Stimulated activated CD4-positive, alpha-beta T cell treated with anti-CD3 and anti-CD28 coated beads, TNF-alpha, amount 100 ng/mL, for 24 hours (primary cell): ENCODE measurements at places on chromosomes 4 and X.

- DNase-seq, result no peak
Measured at GRCh38 chr4:145859426-145859825, 79.2 kb downstream of the ZNF827 start.

GRCh38 chrX:84611843-84612636 lies 109.8 kb upstream of the HDX start:
- no peak for DNase-seq

DNA sequence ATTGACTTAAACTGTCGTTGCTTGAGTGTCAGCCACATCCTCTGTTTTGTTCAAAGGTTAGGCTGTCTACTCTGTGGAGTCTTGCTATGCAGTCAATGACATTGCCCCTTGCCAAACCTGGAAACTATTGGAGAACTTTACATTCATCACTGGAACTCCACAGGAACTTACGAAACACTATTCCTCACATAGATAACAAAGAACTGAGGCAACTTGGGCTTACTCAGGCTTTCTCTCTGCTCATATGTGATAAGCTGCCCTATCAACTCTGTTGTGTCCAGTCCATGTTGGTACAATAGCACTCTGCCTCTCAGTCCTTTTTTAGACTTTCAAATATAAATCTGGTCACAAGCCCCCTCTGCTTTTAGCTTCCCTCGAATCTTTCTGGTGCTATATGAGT lies 9.4 kb downstream of the NPY5R start:
- no peak for DNase-seq

DNA sequence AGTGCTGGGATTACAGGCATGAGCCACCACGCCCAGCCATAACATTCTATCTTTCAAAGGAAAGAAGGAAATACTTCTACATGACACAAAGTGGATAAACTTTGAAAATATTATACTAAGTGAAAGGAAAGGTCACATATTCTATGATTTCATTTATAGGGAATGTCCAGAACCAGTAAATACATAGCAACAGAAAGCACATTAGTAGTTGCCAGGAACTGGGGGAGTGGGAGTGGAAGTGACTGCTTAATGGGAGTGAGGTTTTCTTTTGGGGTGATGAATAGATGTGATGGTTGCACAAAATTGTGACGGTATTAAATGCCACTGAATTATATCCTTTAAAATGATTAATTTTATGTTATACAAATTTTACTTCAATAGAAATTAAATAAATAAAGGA lies 95.7 kb upstream of the IL15 start:
- no peak for DNase-seq

- no peak for DNase-seq
Measured at GRCh38 chr4:181970366-181970765, 272.8 kb upstream of the TENM3 start.

DNA sequence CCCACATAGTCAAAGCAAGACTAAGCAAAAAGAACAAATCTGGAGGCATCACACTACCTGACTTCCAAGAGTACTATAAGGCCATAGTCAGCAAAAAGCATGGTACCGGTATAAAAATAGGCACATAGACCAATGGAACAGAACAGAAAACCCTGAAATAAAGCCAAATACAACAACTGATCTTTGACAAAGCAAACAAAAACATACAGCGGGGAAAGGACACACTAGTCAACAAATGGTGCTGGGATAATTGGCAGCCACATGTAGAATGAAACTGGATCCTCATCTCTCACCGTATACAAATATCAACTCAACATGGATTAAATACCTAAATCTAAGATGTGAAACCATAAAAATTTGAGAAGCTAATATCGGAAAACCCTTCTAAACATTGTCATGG lies 819.3 kb upstream of the FRG1 start:
- DNase-seq, result no peak

GRCh38 chr4:99723612-99724011 lies 66.0 kb upstream of the C4orf54 start:
- no peak for DNase-seq

GRCh38 chr4:87243426-87244053 lies 23.1 kb upstream of the KLHL8 start:
- DNase-seq, result no peak

DNA sequence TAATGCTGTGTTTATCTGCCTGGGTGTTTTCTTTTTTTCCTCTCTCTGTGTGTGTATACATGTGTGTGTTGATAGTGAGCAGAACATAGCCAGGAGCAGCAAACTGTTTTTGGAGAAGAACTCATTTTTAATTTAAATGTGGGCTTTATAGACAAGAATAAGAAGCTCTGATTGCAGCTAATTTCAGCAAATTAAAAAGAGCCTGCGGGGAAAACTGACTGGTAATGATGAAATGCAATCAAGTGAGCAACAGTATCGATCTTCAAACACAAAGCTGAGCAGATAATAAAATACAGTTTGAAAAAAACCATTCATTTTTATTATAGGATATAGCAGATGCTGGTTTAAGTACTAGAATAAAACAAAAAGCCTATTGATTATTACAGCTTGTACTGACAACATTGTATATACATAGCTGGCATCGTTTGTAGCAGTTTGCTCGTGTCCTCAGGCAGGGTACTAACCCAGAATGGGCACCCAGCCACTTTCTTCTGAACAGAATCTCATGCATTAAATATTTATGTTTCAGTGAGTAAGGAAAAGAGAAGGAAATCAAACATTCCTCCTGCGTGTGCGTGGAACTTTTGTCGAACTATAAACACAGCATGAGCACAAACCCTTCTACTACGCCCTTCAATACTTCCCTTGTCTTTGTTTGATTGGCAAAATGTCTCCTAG lies 73.5 kb upstream of the ZFP42 start:
- no peak for DNase-seq

DNA sequence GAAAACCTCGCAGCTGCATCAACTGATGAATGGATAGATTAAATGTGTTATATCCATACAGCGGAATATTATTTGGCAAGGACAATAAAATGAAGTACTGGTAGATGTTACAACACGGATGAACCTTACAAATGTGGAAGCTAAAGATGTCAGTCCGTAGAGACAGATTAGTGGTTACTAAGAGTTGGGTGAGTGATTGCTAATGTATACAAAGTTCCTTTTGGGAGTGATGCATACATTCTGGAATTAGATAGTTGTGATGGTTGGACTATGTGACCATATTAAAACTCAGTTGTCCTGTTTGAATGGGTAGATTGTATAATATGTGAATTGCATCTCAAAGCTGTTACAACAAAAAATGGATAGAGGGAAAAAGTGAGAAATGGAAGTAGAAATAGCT lies 2.8 kb downstream of the FIP1L1 start:
- DNase-seq, result no peak

DNA sequence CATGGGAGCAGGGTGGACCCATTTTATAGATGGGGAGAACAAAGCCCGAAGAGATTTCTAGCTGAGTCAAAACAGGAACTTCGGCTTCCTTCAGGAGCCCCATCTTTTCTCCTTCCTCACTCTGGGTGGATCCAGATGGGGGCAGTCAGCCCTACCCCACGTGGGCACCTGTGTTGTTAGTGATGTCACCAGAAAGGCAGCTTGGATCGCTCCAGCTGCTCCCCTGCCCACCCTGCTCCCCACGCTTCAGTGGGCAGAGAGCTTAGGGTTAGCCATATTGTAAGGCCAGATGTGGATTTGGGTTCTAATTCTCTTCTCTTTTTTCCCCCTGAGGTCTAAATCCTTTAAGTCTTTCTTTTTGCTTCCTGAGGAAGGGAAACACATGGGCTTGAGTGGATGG lies 132.3 kb upstream of the PJA1 start:
- DNase-seq, result no peak

DNA sequence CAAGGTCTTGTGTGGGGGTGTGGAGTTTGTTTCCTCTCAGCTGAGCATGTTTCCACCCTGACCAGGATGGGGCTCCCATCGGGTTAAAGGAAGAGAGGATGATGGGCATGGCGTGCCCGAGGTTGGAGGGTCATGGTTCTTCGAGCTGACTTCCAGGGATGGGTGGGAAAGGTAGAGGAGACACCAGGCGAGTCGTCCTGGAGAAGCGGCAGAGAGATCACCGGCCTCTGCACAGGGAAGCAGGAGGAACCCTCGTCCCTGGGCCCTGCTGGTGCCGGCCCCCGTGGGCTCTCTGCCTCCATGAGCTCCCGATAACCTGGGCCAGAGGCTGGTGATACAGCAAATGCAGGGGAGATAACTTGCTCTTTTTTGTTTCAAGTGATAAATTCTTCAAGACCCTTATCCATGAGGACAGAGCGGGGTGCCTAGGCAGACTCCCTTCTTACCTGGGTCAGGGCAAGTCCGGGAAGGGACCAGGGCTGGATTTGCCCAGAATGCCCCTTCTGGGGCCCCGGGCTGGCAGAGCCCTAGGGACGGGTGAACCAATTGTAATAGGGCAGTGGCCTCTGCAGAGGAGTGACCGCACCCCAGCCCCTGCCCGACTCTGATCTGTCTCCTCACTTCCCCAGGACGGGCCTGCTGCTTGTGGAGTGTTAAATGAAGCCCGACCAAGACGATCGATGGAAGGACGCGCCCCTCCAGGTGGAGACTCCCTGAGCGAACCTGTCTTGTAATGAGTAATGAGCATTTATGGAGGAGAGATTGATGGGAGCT lies 63.0 kb downstream of the CPZ start:
- no peak for DNase-seq

GRCh38 chr4:67765928-67766327 lies 11.7 kb upstream of the GNRHR start:
- no peak for DNase-seq

- DNase-seq, result no peak
Measured at GRCh38 chr4:146582864-146583263, 55.8 kb upstream of the POU4F2 start.

- DNase-seq, result no peak
Measured at GRCh38 chr4:64598066-64598465, 188.8 kb upstream of the TECRL start.
